NCI-H2029 treated with DMSO at 0.1 percent for 48 hours (cell line): ENCODE measurements at places on chromosomes 1 and 21.

DNA sequence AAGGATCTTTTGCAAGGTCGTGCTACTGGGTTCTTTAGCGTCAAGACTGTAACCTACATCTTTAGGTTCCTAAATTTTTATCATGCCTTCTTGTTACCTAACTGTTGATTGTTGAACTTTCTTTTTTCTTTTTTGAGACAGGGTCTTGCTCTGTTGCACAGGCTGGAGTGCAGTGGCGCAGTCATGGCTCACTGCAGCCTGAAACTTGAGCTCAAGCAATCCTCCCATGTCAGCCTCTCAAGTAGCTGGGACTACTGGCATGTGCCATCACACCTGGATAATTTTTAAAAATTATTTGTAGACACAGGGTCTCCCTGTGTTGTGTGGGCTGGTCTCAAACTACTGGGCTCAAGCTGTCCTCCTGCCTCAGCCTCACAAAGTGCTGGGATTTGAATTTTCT is 52.9 kb downstream of the NFIA start:
- DNase-seq: peak; percentile 40

- DNase-seq: no peak
Measured at GRCh38 chr1:4847711-4848110, 193.3 kb downstream of the AJAP1 start.

GRCh38 chr1:176141449-176141848 is 65.6 kb downstream of the COP1 start:
- no peak for DNase-seq

DNA sequence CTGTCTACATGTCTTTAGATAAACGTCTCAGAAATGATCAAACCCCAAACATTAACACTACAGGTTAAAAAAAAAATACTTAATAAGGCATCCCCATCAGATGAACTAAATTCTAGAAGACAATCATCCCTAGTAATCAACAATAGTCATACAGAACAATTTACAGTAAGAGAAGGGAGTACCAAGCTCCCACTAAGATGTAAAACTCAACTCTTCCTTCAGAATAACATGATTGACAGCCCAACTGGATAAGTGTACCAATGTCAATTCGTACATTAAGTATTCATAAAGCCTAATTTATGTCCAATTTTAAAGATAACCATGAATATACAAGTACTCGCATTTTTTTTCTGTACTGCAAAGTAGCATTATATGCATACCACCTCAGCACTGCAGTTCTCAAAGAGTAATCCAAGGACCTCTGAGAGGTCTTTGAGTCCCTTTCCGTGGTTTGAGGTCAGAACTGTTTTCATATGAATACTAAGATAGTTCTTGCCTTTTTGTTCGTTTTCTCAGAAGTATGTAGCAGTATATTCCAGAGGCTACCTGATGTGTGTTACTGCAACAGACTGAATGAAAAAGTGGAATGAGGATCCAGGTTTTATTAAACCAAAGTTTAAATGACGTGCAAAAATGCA is 6.6 kb downstream of the SCAF4 start:
- DNase-seq: no peak

DNA sequence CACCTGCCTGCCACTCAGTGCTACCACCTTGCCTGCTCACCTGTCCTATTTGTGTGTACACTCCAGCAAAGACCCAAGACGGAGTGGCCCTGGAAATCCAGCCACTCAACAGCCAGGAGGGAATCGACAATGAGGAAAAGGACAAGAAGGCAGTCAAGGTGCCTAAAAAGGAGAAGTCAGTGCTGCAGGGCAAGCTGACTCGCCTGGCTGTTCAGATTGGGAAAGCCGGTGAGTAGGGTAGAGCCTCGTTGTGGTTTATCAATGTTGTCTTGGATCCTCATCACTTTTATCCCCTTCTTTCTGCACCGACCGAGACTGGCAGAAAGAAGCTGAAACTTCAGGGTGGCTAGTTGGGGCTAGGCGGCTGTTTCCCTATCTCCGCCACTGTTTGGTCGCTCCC is 61.4 kb upstream of the LAX1 start:
- DNase-seq: no peak

GRCh38 chr1:183003203-183003602 is 20.0 kb upstream of the LAMC1 start:
- no peak for DNase-seq
